ENCODE measurements at places on chromosomes 6 and 20. TPM values are rescaled to one million over a fixed set of nuclear protein-coding genes. Genes with fewer than 3 reads are reported as not detected.

FOXP4 gene
- 1.9 TPM for polyA plus RNA-seq

DNA sequence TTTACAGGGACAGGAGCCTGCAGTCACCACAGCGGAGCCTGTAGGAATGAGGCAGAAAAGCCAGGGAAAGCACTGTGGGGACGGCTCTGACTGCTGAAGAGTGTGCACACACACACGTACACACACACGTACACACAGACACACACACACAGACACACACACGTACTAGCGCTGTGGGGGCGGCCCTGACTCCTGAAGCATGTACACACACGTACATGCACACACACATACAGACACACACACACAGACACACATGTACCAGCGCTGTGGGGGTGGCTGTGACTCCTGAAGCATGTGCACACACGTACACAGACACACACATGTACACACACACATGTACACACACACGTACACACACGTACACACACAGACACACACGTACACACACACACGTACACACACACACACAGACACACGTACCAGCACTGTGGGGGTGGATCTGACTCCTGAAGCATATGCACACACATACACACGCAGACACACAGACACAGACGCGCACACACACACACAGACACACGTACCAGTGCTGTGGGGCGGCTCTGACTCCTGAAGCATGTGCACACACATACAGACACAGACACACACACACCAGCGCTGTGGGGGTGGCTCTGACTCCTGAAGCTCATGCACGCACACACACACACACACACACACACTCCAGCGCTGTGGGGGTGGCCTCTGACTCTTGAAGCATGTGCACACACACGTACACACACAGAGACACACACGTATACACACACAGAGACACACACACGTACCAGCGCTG, 127.3 kb downstream of the DLL1 start:
- no peak for DNase-seq

DNA sequence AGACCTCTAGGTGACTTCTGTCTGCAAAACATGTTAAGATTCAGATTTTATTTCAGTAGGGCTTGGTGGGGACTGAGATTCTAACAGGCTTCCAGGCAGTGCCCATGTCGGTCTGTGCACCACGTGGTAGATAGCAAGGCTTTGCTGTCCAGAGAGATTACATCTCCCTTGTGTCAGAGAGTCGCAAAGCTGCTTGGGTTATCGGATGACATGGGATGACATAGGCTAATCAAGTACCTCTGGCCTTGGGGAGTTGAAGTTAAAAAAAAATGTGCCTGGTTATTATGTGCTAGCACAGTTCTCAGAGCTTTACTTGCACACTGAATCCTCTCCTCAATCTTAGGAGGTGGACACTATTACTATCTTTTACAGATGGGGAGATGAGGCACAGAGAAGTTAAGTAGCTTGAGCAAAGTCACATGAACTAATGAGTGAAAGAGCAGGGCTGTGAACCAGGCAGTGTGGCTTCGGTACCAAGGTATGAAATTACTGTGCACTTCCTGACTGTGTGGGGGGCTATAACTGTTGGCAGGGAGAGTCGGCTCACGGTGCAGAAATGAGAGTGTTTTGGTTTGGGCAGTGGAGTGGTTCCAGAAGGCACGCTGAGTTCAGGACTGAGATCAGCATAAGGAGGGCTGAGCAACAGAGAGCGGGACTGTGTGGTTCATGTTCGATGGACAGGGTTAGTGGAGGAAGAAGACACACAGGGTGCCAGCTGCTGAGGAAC, 41.1 kb downstream of the FARS2 start:
- no peak for DNase-seq

GRCh38 chr6:42410861-42411260, 40.9 kb downstream of the TRERF1 start:
- DNase-seq: no peak

DNA sequence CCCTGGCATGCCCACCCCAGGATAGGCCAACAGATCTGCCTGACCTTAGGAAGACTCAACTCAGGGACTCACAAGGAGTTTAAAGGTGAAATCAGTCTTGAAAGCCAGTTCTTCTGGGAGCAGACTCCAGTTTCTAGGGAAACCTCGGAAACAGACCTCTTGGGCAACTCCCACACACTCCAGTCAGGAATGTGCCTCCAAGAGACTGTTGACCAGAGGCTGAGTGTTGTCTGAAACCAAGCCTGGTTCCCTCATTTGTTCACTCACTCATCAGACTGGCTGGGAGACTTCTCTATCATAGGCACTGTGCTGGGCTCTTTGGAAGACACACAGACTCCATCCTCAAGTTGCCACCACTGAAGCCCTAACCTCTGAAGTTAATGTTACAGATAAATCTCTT, 1.8 kb downstream of the TREM1 start:
- DNase-seq: no peak

RAB44 gene
- polyA plus RNA-seq: 0.02 TPM

- no peak for DNase-seq
These were observed 7.2 kb downstream of the NCOA7 start for GRCh38 chr6:125797886-125798444.

- DNase-seq: no peak
These were observed 127.8 kb upstream of the EEF1E1 start for GRCh38 chr6:8229915-8230756.

All from BJ (cell line).